ENCODE measurements at places on chromosomes 4 and X. TPM values are rescaled to one million over a fixed set of nuclear protein-coding genes. Genes with fewer than 3 reads are reported as not detected.

DIAPH2 gene
- total RNA-seq: 8.3 TPM

PDZD4 gene
- total RNA-seq: not detected

AKAP14 gene
- 1.9 TPM for total RNA-seq

SPANXC gene
- total RNA-seq: not detected

TCEAL9 gene
- total RNA-seq: 65.4 TPM

SPON2 gene
- 17.4 TPM for total RNA-seq

DNA sequence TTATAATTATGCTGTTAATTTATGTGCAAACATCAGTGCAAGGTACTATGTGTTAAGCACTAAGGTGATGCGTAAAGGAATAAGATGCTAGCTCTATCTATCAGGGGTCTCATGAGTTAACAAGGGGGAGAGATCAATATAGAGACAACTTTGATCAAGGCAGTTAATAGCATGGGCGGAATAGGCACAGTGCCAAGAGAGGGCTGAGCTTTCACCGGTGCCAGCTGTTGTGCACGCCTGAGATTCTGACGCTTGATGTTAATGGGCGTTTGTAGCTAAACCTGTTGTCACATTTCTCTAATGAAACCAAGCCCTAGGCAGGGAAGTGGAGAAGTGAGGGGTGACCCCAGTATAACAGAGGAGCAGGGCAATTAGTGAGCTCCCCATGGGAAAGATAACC is 86.0 kb upstream of the NMU start:
- no peaks in the 10 kb centered on the region for H3K36me3 ChIP-seq
- no peak for DNase-seq
- H3K4me1 ChIP-seq: no peaks in the 10 kb centered on the region
- H3K4me3 ChIP-seq: no peak overlapping the region
- H3K27me3 ChIP-seq: no peaks in the 10 kb centered on the region
- H3K27ac ChIP-seq: no peak overlapping the region

GRCh38 chr4:10929818-10930217 is 245.2 kb upstream of the CLNK start:
- DNase-seq: no peak
- H3K4me1 ChIP-seq: no peaks in the 10 kb centered on the region
- no peaks in the 10 kb centered on the region for H3K36me3 ChIP-seq
- H3K27me3 ChIP-seq: no peaks in the 10 kb centered on the region
- H3K4me3 ChIP-seq: no peak overlapping the region

DNA sequence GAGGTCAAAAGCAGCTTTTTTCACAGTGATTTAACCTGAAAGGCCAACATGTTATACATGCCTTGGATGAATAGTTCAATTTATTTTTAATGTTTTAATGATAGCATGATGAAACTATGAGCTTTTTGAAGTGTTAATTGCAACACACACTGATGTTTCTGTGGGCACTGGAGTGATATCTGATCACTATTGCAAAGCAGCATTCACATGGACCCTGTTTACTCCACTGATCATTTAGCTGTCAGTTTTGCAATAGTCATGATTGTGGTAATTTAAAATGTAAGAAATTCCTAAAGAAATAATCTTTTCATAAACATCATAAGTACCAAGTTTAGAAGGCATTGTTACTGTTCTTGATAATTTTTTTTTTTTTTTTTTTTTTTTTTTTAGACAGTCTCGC is 74.1 kb downstream of the ARSJ start:
- H3K27ac ChIP-seq: no peak overlapping the region
- no peak for DNase-seq
- H3K36me3 ChIP-seq: no peaks in the 10 kb centered on the region
- no peak overlapping the region for H3K4me3 ChIP-seq
- peaks cover 11% of the 10 kb centered on the region for H3K4me1 ChIP-seq

GRCh38 chr4:73917081-73917501 is 47.9 kb downstream of the CXCL1 start:
- no peaks in the 10 kb centered on the region for H3K4me1 ChIP-seq
- no peaks in the 10 kb centered on the region for H3K36me3 ChIP-seq
- no peak overlapping the region for H3K4me3 ChIP-seq
- DNase-seq: no peak

GRCh38 chrX:119090627-119091026 is 17.8 kb downstream of the CT47C1 start:
- no peak overlapping the region for H3K27ac ChIP-seq
- H3K36me3 ChIP-seq: no peaks in the 10 kb centered on the region
- no peak for DNase-seq
- no peak overlapping the region for H3K4me3 ChIP-seq
- no peaks in the 10 kb centered on the region for H3K27me3 ChIP-seq
- H3K4me1 ChIP-seq: no peaks in the 10 kb centered on the region

GRCh38 chr4:16384576-16384975 is 158.3 kb upstream of the TAPT1 start:
- H3K27ac ChIP-seq: no peak overlapping the region
- no peak overlapping the region for H3K4me3 ChIP-seq
- H3K4me1 ChIP-seq: no peaks in the 10 kb centered on the region

- no peaks in the 10 kb centered on the region for H3K36me3 ChIP-seq
- H3K27me3 ChIP-seq: no peaks in the 10 kb centered on the region
- H3K4me3 ChIP-seq: no peak overlapping the region
- H3K4me1 ChIP-seq: no peaks in the 10 kb centered on the region
Measured at GRCh38 chr4:97587912-97588311, 555.4 kb downstream of the STPG2 start.

GRCh38 chrX:42443267-42443666 is 334.7 kb downstream of the PPP1R2C start:
- no peak for DNase-seq
- H3K4me3 ChIP-seq: no peak overlapping the region
- no peaks in the 10 kb centered on the region for H3K36me3 ChIP-seq
- no peak overlapping the region for H3K27ac ChIP-seq
- no peaks in the 10 kb centered on the region for H3K27me3 ChIP-seq

All from HepG2 (cell line).